Stimulated activated CD4-positive, alpha-beta T cell treated with anti-CD3 and anti-CD28 coated beads, TNF-alpha, amount 100 ng/mL, for 1 hour (primary cell): ENCODE measurements at places on chromosomes 4 and X.

- DNase-seq: no peak
These were observed 63.5 kb downstream of the PDK3 start for GRCh38 chrX:24528605-24529004.

DNA sequence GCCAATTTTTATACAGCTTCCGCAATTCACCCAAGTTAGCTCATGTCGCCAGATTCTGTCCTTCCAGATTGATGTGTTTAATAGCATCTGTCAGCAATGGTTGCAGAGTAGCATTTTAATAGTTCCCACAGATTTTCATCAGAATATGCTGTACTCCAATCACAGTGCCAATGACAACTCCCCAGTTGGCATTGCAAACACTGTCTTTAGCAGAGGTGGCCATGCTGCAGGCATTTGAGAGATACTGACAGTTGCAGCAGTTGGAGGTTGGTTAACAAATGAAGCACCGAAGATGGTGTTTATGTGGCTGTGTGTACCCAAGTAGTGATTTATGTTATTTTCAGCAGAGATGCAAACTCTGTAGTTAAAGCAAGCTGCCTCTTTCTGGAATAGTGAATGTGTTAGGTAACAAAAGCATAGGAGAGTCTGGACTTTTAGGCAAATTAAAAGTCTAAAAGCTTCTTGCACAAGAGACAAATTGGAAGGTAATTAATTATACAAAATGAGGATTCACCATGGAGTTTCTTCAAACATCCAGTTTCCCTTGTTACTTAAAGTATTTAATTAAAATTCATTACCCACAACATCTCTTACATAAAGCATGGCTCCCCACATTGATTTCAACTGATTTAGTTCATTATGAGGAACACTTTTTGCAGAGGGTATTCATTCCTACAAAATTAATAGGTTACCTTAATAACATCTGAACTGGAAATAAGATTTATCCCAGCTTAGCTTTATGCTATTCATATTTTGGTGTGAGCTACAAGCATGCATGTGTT is 65.2 kb downstream of the PARM1 start:
- DNase-seq: no peak

GRCh38 chr4:145285928-145286327 is 105.5 kb upstream of the OTUD4 start:
- DNase-seq: no peak

DNA sequence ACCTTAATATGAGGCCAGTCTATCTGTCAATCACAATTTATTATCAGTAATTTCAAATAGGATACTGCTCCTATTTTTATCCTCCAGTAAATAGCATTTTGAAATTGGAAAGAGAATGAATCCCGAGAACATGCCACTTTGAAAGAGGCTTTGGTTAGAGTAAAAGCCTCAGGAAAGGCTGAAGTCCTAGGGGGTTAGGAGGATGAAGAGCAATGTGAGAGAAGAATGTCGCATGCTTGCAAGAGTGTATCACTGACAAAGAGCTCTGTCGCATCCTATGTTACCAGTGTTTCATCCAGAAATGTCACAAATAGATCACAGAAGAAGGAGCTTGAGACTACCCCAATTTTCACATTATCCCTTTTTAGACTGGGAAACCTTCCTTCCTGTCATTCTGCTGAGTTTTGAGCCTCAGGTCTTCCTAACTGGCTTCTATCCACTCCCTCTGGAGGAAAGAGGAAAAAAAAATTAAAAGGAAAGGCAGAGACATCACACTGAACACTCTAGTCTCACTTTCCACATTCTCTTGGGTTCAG is 39.8 kb downstream of the GPM6A start:
- no peak for DNase-seq

- DNase-seq: no peak
These were observed 38.7 kb upstream of the DCLK2 start for GRCh38 chr4:150039274-150040127.

DNA sequence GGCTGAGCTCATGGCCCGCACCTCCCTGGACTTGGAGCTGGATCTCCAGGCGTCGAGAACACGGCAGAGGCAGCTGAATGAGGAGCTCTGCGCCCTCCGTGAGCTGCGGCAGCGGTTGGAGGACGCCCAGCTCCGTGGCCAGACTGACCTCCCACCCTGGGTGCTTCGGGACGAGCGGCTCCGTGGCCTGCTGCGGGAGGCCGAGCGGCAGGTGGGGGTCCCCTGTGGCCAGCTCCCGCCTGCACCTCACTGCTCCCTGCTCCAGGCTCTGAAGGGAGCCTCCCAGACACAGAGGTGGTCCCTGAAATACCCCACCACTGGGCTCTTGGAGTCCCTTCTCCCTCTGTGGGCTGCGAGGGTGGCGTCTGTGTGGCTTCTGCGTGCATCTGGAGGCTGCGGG is 18.0 kb upstream of the CLCN4 start:
- DNase-seq: no peak

GRCh38 chr4:2472187-2472586 is 3.3 kb downstream of the RNF4 start:
- no peak for DNase-seq

GRCh38 chrX:151996347-151996746 is 21.9 kb upstream of the GABRE start:
- DNase-seq: no peak

DNA sequence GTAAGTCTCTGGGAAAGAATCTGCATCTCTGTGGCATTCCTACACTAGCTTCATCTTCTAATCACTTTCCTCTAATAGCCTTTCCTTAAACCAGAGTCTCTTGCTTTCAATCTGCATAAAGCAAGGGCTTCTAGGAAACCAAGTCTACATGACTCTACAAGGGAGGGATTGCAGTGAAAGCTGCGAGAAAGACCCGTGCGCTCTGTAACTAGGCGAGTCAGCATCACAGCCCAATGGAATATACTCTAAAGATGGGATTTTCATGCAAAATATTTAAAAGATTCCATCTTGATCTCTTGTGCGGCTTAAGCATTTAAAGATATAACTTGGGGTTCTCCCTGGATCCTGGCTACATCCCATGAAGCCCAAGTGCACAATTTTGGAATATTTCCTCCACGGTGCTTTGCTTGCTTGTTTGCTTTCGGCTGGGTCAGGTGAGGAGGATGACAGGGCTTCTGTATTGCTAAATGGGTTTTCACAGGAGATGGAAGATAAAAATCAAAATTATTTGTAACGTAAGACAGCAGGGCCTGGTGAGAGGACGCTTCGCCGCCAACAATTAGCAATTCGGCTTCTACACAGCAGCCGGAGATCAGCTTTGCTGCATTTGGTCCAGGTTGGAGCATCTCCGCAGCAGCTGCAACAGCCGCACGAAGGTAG is 687 bp upstream of the GRIA2 start:
- DNase-seq: no peak

DNA sequence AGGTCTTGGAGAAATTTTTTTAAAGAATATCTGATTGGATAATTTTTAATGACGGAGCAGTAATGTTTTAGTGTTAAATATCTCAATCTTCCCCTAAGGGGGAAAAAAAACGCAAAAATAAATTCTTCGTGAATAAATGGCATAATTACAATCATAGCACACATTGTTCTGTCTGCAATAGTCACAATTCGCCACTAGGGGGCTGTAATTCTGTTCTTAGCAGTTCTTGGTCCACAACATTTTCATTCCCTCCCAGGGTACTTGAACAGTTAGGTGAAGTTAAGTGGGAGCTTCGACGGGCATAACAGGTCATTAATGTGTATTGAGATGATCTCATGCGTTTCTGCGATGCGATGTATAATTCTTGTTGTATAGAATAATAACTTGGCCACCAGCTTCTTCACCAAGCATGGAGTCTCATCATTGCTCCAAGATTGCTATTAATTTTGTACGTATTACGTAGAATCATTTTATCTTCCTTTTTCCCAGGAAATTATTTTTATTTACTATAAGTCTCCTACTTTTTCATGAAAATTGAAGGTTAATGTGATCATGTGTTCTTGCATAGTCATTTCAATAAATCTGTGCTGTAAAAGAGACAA is 27.2 kb downstream of the HTR2C start:
- no peak for DNase-seq

DNA sequence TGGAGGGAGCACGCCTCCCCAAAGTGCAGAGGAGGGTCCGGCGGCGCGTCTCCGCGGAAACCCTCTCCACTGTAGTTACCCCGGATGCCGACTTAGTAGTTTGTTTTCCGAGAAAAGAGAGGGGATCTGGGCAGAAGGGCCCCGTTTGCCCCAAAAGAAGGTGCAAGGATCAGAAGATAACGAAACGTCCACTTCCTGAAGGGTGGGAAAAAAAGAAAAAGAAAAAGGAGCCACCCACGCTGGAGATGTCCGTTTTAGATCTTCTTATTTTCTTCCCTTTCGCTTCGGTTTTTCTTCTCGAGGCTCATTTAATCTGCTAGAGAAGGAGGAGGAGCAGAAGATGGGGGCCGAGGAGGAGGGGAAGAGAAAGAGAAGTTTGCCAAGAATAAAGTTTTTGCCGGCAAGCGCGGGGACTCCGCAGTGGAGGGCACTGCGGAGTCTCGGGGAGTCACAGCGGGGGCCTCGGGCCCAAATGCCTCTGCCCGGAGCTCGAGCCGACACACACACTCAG is 517 bp downstream of the LEF1 start:
- no peak for DNase-seq

DNA sequence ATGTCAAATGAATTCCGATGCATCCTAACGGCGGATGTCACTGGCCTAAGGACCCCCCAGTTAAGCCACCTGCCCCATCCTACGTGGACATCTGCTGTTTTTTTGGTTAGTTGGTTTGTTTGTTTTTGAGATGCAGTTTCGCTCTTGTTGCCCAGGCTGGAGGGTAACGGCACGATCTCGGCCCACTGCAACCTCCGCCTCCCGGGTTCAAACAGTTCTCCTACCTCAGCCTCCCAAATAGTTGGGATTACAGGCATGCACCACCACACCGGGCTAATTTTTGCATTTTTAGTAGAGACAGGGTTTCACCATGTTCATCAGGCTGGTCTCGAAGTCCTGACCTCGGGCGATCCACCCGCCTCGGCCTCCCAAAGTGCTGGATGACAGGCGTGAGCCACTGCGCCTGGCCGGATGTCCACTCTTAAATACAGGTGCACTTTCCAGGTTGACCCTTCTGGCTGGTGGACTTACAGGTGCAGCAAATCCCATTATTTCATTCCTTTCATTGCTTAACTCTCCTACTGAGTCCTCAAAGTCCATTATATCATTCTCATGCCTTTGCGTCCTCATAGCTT is 206.2 kb downstream of the CRLF2 start:
- no peak for DNase-seq

DNA sequence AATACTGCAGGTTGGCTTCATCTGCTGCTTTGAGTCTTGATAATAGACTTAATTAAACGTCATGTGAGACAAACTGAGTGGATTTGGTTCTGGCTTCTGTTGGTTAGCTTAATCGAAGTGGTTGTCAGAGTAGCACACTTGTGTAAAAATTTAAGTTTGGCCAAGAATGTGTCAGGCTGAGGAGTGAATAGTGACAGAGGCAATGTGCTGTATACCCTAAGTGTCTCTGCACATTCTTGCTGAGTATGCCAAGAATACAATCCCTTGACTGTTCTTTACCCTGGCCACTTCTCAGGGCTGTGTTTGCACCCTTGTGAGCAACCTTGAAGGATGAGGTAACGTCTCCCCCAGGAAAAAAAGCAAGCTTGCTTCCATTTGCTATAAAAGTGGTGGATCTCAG is 14.9 kb downstream of the RPS3A start:
- DNase-seq: no peak

DNA sequence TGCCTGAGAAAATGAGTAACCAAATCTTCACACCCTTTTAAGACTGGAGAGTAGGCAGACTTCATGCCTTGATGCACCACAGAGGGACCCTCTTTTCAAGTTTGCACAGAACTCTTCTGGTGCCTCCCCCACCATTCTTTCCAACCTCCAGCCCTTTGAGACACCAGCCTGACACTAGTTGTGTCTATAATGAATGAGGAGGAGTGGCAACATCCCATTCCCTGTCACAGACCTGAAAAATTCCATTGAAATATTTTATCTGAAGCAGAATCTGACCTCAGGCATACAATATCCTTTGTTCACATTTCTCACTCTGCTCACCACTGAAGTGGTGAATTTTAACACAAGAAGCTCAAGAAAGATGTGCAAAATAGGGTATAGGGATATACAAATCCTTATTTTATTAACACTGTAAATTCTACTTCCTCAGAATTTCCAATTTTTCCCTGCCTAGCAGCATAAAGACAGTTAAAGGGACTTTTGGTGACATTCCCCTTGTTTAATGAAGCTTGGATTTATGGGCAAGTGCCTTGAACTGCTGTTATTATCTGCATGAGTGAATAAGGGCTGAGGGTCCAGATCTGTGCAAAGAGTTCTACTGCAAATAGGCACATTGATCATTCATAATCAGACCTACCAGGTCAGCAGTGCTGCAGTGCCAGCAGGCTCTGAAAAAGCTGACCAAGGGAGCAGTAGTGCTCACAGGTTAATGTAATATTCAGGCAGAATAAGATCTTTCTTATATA is 149.9 kb upstream of the PAQR3 start:
- DNase-seq: no peak
